Activated CD4-positive, CD25-positive, alpha-beta regulatory T cell treated with anti-CD3 and anti-CD28 coated beads, Interleukin-2, amount 50 U/mL, for 72 hours (primary cell): ENCODE measurements at places on chromosomes 11 and 22.

- DNase-seq: no peak
Observed at GRCh38 chr11:43135966-43136534, 175.7 kb upstream of the API5 start.

DNA sequence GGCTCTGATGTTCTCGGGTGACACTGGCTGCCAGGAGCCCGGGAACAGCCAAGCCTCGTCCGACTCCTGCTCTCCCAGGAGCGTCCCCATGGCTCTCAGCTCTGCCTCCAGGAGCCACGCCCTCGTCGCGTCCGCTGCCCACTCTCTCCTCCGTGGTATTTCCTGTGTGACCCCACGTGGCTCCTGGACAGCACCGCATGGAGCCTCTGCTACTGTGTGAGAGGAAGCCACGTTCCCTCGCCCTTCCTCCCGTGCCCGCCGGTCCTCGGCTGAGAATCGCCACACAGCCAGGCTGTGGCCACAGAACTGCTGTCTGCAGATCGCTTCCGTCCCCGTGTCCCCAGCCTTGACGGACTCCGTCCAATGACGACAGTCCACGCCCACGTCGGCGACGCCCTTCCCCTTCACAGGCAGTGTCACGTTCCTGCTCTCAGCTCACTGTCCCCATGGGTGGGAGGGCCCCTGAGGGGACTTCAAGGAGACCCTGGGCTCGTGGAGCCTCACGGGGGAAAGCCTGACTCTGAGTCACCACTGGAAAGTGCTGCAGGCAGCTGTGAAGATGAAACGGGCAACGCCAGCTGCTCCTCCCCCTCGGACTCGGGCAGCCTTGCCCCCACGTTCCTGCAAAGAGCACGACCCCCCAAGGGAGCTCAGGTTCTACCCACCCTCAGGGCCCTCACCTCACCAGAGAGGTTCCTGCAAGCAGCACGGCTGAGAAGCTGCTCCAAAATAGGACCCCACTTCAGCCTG lies 458.5 kb downstream of the BRD1 start:
- no peak for DNase-seq

GRCh38 chr11:68780829-68781228 lies 29.5 kb upstream of the TESMIN start:
- no peak for DNase-seq

GRCh38 chr11:124081483-124081882 lies 33.8 kb upstream of the VWA5A start:
- no peak for DNase-seq
